Stimulated activated CD4-positive, alpha-beta T cell treated with anti-CD3 and anti-CD28 coated beads, Interleukin-1b, Interleukin-23, amount 100 ng/mL, for 4 hours (primary cell): ENCODE measurements at places on chromosomes 5 and 9.

DNA sequence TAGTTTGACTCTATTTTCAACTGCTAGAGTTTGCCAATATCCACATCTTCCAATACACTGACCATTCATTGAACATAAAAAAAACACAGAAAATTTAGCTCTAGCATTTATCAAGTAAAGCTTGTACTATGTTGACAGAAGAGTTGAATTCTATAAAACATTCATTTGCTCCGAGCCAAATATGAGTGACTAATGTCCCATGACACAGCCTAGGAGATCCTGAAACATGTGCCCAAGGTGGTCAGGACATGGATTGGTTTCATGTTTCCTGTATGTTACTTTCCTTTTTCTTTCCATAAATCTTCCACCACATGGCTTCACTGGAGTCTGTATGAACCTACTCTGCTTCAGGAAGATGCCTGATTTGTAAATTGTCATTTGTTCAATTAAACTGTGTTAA lies 122.4 kb upstream of the PRDM9 start:
- no peak for DNase-seq

DNA sequence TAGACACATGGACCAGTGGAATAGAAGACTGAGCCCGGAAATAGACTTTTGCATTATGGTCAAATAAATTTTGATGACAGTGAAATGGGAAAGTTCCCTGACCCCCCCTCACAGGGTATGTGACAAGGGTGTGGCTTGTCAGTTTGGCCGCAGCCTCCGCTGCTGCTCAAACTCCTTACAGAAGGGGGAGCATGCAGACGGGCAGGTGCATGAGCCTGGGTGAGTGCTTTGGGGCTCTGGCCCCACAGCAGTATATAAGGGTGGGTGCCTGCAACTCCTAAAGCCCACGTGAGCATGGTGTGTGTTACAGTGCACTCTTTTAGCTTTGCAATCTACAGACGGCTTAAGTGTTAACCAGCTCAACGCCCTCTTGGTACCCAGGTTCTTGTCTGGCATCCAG lies 21.9 kb upstream of the CAPSL start:
- DNase-seq: no peak

GRCh38 chr5:96651047-96651446 lies 11.1 kb upstream of the CAST start:
- DNase-seq: no peak

- no peak for DNase-seq
Measured at GRCh38 chr5:88674356-88675167, 208.4 kb downstream of the MEF2C start.

DNA sequence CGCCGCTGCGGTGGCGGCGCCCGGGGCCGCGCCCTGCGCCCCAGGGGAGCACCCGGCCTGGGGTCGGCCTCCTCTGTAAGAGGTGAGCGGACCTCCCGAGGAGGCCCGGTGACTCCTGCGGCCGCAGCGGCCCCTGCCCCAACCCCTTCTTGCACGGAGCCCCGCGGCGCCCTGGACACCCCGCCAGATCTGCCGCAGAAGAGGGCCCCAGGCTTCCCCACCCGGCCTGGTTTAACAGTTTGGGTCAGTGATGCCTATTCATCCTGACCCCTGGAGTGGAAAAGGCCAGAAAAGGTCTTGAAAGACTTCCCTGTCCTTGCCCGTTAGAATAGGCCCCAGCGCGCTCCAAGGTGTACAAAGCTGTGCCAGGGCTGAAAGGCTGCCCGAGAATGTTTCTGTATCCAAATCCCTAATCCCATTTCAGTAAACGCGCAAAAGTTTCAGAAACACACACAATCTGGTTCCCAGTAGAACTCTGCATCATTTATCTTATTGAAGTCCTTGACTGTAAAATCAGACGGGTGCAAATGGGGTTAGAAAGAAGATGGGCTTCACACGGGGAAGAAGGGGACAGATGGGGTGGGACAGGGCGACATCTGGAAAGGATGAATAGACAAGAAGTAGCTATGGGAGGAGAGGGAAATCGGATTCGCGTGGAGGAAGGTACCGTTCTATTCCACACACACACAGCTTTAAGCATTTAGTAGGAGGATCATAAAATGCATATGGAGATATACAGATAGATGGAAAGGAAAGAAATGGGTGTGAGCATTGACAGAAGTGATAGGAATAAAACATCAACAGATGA lies 1.1 kb upstream of the SSBP2 start:
- no peak for DNase-seq

DNA sequence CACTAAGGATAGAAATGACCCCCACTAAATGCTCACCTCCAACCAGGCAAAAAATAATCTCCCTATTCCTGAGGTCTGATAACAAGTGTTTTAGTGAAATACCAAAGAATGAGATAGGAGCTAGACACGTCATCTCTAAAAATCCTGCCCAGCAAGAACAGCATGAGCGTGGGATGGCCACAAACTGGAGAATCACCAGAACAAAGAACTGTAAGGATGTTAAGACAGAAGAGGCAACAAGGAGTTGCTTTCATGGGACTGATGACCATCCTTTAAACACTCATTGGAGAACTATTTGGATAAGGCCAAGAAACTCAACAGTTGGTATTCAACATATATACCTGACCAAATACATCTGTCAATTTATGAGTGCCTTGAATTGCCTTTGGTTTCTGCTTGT lies 113.7 kb downstream of the RASEF start:
- DNase-seq: no peak

DNA sequence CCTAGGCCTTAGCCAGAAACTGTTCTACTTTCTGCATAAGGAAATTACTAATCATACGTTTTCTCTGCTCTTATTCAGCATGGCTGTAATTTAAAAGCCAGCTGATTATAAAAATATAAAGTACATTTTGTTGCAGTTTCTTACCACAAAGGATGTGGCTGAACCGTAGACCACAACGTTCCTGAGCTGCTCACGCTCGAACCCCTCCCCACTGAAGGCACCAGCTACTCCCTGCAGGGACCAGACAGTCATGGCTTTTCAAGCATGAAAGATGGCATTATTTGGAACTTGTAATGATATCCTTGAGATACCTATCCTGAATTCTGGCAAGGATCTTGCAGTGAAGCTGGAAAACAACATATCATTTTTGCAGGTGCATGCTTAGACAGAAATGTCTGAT lies 91.8 kb upstream of the DMRT1 start:
- no peak for DNase-seq

- DNase-seq: no peak
Measured at GRCh38 chr5:34721327-34721726, 65.2 kb downstream of the RAI14 start.

DNA sequence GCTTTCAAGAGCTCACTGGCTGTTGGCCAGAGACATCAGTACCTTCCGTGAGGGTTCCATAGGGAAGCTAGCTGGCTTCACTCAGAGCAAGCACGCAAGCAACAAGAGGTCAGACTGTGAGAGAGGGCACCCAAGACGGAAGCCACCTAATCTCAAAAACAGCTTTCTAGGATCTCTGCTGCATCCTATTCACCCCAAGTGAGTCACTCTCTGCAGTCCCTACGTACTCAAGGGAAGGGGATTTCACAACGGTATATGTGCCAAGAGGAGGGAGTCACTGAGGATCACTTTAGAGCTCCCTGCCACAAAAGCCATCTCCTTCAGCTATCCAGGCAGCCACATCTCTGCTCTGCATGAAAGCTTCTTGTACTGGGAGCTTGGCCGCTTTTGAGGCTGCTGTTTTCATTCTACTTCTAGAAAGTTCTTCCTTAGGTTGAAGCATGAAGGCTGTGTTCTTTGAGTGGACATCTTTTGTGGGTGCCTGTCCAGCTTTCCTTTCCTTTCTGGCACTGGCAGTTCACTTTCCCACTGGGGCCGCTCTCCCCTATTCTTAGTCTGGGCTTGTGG lies 249.5 kb downstream of the MAN2A1 start:
- DNase-seq: no peak

DNA sequence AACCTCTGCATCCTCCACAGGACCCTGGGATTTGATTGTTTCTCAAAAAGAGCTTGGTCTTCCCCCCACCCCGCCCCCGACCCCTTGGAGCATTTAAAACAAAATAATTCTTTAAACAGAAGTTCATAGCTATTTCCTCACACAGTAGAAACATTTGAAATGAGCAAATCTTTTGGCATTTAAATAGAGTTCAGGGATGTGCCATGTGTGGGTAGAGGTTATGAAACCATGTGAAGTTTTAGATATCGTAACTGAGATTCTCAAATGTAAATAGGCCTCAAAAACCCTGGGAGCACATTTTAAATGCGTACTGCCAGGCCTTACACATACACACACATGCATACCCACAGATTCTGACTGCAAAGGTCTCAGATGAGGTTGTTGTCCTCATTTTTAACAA lies 66.5 kb downstream of the EPB41L4B start:
- no peak for DNase-seq

DNA sequence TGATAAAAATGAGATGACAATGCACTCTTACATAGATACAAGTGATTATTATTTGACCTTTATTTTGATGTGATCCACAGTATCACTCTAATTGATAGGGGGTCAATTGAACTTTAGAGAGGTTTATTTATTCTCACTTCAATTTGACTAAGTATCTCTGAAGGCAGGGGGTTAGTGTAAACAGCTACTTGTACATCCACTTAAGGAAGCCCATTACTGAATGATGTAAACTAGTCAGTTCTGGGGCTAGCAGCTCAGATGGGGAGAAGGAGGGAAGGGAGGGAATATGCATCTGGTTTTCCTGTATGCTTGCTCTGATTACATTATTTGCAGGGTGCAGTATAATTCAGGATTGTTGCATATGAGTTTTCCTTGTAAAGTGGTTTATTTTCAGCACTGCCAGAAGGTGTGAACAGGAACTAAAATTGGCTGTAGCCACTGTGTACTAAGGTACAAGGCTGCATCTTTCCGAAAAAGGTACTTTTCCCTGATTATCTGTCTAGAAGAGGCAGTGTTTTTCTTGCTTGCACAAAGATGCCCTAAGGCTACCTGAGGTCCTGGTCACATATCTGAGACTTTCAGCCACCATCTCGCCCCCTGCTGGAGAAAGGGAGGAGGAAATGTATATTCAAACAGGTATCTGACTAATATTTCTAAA lies 51.2 kb downstream of the MRPS27 start:
- DNase-seq: peak; percentile 15

DNA sequence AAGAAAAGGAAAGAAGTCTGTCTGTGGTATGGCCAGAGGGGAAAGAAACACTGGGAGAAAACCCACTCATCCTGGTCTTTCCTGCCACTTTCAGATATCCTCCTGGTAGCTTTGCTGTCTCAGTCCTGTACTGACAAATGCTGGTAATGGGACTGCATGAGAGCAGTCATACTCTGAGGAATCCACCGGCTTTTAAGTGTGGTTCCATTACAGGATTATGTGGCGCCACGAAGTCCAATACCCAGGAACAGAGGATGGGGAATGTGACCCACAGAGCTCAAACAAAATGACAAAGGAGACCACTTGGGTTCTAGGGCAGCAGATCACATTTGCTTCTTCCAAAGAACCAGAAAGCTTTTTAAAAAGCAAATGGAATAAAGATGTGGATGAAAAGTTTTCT lies 26.3 kb upstream of the FBP1 start:
- no peak for DNase-seq

- DNase-seq: no peak
Measured at GRCh38 chr5:19928562-19929421, 59.2 kb downstream of the CDH18 start.

DNA sequence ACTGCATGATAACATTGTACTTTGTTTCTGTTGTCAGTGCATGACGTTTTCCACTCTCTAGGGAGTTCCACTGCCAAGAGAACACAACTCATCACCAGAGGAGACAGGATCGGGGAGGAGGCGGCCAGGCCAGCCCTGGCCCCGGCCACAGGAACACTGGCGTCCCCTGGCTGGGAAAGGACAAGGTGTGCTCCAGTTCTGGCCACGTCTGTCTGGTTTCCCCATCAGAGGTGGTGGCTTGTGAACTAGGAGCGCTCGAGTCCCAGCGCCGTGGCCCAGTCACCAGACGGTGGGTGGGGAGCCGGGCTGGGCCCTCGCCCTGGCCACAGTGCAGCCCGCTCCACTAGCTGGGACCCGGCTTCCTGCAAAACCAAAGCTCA lies 211.9 kb upstream of the IRX4 start:
- DNase-seq: no peak

GRCh38 chr5:55621229-55621628 lies 86.5 kb upstream of the PLPP1 start:
- DNase-seq: no peak

DNA sequence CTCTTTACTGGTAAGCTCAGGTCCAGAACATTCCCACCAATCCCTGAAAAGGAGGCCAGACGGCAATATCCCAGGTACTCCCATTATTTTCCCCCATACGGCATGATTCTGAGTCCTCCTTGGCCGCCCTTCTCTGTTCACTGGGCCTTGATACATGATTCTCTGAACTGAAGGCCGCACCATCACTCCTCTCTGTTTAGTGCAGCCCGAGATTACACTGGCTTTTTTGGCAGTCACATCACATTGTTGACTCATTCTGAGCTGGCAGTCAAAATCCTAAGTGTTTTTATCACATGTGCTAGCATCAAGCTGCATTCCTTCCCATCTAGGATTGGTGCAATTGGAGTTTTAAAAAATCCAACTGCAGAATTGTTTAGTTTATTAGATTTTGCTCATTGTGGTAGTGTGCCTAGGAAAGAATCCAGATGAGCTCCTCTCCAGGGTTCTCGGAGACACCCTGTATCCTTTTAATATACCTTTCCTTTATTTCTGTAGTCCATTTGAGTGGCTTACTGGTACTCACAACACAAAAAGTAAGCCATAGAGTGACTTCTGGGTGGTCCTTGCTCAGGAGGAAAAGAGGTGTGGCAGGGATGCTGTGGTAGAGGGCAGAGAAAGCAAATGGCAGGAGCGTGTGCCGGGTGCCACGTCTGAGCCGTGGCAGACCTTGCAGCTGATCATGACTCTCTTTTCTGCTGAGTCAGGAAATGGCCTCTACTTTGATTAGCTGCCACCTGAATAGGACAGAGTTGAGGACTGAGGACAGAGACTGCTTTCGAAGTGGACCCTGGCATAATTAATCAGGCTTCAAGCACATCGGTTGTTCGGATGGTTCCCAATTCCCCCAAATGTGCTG lies 121.1 kb upstream of the IL12B start:
- no peak for DNase-seq

DNA sequence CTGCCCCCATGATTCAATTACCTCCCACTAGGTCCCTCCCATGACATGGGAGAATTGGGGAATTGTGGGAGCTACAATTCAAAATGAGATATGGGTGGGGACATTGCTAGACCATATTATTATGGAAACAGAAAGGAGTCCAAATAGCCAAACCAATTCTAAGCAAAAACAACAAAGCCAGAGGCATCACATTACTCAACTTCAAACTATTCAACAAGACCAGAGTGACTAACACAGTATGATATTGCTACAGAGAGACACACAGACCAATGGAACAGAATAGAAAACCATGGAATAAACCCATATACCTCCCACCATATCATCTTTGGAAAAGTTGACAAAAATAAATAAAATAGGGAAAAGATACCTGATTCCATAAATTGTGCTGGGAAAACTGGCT lies 710.5 kb upstream of the CDH9 start:
- no peak for DNase-seq

GRCh38 chr9:121672213-121672612 lies 20.8 kb downstream of the DAB2IP start:
- no peak for DNase-seq

DNA sequence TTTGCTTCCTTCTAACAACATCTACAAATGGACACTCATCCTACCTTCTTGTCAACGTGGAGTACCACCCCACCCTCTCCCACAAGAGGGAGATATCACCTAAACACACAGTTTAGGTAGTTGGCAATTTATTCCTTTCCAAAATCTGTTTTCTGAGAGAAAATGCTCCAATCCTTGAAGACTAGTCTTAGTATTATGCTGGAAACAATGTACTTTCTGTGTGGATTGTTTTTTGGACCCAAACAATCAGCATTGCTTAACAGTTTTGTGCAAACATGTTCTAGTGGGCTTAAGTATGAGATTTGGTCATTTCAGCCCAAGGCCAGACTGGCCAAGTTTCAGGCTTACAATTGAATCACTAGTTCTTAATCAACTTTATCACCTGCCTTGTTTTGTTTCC lies 359.1 kb downstream of the ARHGEF28 start:
- DNase-seq: no peak
